Thyroid gland (tissue), 4 donors: ENCODE measurements at places on chromosomes 6 and 20. TPM values are rescaled to one million over a fixed set of nuclear protein-coding genes. Genes with fewer than 3 reads are reported as not detected.

The FBXO5 gene
- 6.6 TPM for total RNA-seq

DNA sequence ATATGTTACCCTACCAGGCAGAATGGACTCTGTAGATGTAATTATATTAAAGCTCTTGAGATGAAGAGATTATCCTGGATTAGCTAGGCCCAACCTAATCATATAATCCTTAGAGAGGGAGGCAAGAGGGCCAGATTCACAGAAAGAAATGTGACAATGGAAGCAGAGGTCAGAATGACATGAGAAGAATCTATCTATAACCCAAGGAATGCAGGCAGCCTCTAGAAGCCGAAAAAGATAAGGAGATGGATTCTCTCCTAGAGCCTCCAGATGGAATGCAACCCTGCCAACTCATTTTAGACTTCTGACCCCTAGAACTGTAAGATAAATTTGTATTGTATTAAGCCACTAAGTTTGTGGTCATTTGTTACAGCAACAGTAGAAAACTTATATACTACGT lies 12.3 kb downstream of the PXT1 start:
- no peak for DNase-seq

DNA sequence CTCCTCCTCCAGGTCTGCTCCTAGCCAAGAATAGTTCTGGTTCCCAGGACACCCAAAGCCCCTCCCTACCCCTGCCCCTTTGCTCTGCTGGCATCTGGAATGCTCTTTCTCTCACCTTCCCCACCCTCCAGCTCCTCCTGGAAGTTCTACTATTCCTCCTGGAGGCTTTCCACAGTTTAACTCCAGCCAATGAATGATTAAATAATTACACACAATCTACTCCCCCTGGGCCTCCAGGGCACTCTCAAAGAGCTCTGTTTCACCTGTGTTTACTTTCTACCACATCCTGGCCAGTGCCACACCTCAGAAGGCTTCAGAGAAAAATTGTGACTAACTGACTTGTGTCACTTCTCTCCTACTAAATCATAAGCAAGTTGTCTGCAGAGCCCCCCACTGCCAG lies 36.2 kb downstream of the GCM1 start:
- peak; percentile 51 for DNase-seq

The DACT2 gene
- not detected for total RNA-seq

GRCh38 chr20:57398231-57398821 lies 7.1 kb downstream of the RBM38 start:
- DNase-seq = peak; percentile 20

GRCh38 chr6:150549007-150549406 lies 50.7 kb upstream of the PLEKHG1 start:
- no peak for DNase-seq

GRCh38 chr6:106474466-106474865 lies 113.9 kb downstream of the CRYBG1 start:
- DNase-seq = no peak

DNA sequence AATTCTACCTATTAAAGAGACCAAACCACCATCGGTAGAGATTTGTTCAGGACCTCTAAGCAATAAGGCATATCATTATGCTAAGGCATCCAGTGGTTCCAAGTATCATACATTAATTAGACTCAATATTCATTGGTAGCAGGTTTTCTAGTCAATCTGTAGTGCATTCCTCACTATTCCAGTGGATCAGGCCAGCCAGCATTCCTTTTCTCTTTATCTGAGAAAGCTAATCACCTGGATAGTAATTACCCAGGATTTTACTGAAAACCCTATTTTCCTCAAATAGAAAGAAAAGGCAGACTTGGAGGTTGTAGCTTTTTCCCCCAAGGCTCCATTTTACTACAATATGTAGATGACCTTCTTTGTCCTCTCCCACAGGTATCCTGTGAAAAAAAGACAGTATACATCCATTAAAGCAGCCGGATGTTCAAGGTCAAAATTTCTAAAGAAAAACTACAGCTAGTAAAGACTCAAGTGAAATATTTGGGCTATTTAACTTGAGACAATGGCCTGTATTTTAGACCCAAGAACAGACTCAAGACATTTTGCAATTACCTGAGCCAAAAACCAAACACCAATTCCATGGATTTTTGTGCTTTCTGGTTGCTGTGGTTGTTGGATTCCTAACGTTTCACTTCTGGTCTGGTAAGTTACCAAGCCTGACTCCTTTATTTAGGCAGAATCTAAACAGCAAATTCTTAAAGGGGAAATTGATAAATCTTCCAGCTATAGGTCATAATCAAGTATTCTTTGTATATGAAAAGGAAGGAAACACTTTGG lies 149.1 kb upstream of the MOCS1 start:
- DNase-seq = no peak

DNA sequence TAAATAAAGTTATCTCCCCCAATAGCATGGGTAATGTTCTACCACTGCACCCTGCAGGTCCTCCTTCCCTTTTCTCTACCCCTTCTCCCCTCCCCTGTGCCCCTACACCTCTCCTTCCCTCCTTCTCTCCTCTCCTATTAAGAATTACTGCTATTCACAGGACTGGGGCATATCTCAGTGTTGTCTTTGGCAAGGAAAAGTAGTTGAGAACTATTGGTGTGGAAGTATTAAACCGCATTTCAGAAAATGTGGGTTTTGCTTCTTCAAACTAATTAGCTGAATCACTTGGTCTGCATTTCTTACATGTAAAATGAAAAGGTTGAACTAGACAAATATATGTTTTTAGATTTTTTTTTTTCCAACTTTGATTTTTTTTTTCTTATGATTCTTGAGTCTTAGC lies 296.3 kb downstream of the CDKAL1 start:
- DNase-seq = no peak

DNA sequence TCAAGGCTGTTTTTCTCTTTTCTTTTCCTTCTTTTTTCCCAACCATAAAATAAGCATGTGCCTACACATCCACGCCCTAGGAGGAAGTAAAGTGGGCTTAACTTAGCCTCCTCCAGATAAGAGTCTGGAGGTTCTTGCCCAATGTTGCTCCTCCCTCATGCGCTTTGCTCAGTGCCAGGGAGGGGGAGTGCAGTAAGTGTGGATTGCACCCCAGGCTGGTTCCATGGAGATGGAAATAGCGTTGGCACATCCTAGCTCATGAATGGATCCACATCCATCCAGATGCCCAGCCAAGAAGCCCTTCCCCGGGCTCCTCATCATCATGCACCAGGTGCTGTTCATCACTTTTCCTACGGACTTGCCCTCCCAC lies 58.2 kb downstream of the NEDD9 start:
- DNase-seq = no peak

DNA sequence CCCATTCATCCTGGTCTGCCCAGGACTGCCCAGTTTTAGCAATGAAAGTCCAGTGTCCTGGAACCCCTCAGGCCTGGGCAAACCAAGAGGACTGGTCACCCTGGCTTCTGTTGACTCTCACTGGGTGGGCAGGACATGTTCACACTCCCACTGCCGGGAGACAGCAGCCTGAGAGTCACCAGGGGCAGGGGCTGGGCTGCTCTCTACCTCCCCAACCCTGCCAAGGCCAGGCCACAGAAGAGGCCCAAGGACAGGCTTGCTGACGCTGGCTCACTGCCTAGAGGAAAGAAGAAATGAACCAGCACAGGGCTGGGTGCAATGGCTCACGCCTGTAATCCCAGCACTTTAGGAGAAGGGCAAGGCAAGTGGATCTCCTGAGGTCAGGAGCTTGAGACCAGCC lies 36.9 kb downstream of the C20orf203 start:
- DNase-seq = no peak

The SMPD2 gene
- 60.9 TPM for total RNA-seq

DNA sequence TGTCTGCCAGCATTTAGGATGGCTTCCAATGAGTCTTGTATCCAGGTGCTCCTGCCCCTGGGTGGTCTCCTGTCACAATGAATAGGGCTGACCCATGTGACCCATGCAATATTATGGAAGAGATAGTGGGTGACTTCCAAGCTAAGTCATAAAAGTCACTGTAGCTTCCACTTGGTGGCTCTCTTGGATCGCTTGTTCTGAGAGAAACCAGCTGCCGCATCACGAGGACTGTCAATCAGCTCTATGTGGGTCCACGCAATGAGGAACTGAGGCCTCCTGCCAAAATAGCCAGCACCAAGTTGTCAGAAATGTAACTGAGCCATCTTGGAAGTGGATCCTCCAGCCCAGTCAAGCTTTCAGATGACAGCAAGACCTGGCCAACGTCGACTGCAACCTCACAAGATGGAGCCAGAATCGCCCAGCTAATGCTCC lies 14.9 kb upstream of the MATN4 start:
- DNase-seq = peak; percentile 54

DNA sequence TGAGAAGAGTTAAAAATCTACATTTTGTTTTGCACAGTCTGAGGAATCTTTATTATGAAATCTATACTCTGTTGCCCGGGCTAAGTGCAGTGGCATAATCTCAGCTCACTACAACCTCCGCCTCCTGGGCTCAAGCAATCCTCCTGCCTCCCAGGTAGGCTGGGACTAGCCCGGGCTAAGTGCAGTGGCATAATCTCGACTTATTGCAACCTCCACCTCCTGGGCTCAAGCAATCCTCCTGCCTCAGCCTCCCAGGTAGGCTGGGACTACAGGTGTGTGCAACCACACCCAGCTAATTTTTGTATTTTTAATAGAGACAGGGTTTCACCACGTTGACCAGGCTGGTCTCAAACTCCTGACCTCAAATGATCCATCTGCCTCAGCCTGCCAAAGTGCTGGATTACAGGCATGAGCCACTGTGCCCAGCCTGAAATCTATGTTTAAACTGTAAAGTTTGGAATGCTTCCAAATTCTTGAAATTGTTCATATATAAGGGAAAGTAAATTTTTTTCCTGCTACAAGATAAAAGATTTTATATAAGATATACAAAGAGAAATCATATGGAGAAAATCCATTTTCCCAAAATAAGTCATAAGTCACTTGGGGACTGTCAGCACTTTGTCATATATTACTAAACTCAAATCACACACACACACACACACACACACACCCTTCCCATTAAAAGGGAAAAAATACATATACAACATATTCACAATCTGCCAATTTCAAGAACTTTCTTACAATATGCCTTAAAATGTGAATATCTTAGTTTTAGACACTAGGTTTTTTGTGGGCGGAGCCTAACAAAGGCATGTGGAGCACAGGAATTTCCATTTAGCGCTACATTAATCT lies 19.4 kb downstream of the PTPRK start:
- DNase-seq = no peak

DNA sequence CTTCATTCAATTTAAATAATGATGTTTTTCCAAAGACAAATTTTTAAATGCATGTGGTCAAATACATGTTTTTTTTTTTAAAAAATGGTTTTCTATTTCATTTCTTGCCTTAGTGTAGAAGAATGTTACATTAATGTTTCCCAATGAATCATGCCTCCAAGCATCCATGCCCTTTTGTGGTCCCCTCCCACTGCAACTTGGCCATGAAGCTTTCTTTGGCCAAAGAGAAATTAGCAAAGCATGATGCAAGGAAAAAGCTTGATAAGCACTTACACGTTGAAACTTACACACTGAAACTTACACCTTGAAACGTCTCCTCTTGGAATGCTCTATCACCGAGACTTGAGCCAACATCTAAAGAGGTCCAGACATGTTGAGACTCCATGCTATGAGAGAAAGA lies 93.0 kb upstream of the ELOVL5 start:
- DNase-seq = no peak

- no peak for DNase-seq
Observed at GRCh38 chr6:155024391-155025027, 29.4 kb downstream of the TIAM2 start.

DNA sequence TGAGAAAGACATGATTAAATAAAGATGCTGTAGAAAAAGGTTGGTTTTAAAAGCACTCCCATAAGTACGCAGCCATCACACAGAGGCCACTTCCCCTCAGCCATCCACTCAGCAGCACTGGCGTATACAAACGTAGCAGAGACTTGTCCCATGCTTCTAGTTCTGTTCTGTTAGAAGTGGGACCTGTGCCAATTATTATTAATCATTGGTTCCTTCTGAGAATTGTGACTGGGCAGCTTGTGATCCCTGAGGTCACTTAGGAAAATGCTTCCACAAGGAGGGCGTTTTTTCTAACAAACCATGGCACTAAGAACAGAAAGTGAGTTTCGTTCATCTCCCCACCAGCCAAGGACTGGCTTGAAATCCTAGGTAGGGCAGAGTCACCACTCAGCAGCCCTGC lies 53.9 kb downstream of the FAM120B start:
- no peak for DNase-seq

DNA sequence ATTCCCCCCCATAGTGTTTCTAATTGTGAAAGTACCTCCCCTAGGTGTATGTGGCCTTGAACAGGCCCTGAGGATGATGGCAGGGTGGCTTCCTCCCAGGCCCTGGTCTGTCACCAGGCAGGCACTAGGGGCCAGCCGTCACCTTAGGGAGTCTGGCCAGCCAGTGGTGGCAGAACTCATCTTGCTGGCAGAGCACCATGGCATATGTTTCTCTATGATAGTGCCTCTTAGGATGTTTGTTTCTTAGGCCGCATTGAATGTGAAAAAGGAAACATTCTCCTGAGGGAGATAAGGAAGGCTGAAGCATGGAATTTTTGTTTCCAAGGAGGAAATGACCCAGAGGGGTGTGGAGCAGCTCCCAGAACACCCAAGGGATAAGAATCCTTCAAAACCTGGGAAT lies 45.2 kb upstream of the KLHL31 start:
- no peak for DNase-seq

The SHLD1 gene
- 4.0 TPM for total RNA-seq

The MMP24OS gene
- 40.3 TPM for total RNA-seq

DNA sequence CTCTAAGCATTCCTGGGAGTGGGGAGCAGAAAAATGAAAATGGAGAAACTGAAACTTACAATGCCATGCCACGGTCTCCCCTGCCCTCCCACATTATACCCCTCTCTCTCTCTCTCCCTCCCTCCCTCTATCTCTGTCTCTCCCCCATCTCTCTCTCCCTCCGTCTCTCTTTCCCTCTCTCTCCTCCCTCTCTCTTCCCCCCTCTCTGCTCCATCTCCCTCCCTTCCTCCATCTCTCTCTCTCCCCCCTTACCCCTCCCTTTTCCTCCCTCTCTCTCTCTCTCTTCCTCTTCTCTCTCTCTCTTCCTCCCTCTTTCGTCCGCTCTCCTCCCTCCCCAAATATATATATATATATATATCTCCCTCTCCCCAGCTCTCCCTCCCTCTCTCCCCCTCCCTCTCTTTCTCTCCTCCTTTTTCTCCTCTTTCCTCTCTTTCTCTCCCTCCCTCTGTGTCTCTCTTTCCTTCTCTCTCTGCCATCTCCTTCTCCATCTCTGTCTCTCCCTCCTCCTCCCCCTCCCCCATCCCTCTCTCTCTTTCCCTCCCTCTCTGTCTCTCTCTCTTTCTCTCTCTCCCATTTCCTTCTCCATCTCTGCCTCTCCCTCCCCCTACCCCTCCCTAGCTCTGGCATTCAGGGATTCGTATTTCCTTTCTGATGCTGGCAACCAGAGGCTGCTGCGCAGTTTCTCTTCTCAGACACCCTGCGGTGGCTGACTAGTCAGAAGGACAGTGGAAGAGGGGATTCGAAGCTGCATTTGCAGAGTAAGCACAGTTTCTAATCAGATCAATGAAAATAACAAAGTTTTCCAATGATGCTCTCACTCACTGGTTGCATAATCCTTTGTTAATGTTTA lies 13.9 kb upstream of the VAPB start:
- DNase-seq = no peak

The PRKN gene
- total RNA-seq = 7.2 TPM

The BEND3 gene
- 2.6 TPM for total RNA-seq
